LNCaP clone FGC (cell line): ENCODE measurements at places on chromosomes 1 and 21.

DNA sequence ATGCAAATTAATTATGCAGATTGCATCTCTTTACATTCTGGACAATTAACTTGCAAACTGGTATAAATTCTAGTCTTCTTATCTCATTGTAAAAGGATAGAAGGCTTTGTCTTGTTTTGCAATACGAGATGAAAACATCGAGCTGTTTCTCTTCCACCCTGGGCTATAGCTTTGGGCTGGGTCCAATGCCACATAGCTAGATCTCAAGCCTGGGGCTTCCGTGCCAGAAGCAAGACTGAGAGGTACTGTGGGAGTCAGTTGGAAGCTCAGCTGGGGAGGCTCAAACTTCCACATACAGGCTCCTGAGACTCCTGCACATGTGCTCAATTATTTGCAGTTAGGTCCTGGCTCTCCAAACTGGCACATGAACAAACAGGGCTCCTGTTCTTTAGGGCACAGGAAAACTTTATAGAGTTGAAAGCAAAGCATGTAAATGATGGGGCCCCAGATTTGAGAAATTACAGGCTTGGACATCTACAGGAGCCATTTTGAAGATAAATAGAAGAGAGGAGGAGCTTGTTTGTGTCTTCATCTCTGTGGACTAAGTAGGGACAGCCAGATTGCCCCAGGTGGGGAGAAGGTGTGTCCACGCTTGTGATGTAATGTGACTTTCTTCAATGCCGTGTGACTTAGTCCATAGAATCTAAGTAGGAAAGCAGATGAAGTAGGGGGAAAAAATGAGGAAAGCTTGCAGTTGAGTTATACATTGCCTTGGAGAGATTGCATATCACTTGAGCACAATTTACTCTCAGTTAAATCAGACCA is 65.9 kb upstream of the SIPA1L2 start:
- no peak for DNase-seq

GRCh38 chr1:167083066-167083665 is 7.0 kb downstream of the GPA33 start:
- DNase-seq: no peak

- peak; percentile 28 for DNase-seq
Observed at GRCh38 chr1:61450454-61450853, 274.5 kb downstream of the TM2D1 start.

DNA sequence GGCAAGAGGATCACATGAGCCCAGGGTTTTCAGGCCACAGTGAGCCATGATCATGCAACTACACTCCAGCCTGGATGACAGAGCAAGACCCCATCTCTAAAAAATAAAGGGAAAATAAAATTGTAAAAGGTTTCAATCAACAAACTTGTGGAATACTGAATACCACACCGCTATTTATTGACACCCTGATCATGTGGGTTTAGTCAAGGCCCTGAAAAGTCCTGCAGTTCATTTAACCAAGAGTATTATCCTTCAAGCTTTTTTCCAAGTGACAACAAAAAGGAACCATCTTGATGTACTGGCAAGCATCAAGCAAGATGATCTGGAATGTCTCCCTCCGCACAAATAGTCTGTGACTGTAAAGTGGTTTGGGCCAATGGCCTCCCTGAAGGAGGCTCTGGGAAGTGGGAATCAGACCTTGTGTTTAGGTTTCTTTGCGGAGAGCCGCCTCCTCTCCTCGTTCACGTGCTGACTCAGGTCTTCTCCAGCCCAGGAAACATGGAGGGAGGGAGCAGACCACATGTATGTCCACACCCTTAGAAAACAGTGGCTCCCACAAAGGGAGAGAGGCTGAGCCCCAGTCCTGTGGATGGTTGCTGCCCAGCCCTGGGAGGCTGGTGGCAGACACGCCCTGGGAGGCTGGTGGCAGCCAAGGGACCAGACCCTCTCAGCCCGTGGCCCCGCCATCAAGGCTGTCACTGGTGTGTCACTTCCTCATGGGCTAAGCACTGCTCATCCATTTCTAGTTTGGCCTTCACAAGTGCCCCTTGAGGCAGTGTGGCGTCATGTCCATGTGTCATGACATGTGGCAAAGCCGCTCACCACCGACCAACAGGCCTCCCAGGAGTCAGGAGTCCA is 56.7 kb downstream of the RIPK4 start:
- DNase-seq: no peak

GRCh38 chr1:49424782-49425181 is 599.0 kb downstream of the AGBL4 start:
- DNase-seq: no peak

DNA sequence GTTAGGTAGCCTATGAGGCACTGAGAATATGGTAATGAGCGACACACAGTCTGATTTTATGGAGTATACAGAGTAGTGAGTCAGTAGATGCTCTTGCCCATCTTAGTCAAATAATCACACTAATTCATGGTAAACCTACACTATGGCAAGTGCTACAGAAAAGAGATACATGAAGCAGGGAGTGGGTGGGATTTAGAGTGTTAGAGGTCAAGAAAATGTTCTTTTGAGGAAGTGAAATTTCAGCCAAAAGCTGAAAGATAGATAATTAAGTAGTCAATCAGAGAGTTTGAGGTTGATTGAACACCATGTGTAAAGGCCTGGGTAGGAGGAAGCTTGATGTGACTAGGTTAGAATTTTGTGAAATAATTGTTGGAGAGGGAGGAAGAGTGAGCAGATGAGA is 14.7 kb downstream of the MDM4 start:
- DNase-seq: no peak

DNA sequence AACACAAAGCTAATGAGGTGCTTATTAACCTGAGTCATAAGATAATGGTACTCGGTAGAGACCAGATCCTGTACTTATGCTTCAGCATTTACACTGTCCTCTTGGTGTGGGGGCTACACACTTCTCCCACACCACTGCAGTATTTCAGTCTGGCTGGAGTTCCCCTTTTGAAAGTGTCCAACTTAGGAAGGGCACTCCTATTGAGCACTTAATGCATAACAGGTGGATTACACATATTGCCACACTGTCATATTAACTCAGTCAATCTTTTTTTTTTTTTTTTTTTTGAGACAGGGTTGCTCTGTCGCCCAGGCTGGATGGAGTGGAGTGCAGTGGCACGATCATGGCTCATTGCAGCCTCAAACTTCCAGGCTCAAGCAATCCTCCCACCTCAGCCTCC is 1.5 kb downstream of the GPATCH4 start:
- DNase-seq: no peak

GRCh38 chr1:68141071-68142021 is 90.9 kb upstream of the DIRAS3 start:
- DNase-seq: no peak

DNA sequence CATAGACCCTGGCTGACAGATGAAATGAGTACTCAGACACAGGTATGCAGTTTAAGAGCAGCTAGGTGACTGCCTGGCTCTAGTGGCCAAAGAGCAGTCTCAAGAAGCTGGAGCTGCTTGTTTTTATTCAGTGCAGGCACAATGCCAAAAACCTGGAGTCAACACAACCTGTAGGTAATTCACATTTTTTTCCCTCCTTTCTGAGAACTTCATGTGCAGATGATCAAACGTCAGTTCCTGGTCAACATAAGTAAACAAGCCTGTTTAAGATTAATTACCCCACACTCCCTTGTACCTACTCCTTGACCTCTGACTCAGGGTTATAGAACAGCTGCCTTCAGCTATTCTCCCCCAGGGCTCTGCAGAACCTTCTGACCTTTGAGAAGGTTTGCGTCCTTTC is 17.3 kb upstream of the ACADM start:
- no peak for DNase-seq

DNA sequence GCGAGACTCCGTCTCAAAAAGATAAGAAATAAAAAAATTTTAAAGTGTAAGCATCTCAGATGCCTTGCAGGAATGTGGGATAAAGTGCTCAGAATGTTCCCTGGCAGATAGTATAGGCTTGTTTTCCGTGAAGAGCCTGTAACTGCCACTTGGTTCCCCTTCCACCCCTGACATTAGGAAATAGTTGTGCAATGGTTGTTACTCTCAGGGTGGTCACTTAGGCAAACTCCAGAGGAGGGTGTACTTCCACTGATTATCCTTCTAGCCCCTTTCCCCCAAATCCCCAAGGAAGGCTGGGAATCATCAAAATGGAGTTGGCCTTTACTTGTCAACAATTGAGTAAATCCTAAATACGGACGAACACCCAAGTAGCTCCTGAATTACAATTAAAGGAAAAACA is 10.4 kb downstream of the RPL11 start:
- no peak for DNase-seq

GRCh38 chr1:212607913-212608391 is 609 bp upstream of the ATF3 start:
- DNase-seq: no peak

DNA sequence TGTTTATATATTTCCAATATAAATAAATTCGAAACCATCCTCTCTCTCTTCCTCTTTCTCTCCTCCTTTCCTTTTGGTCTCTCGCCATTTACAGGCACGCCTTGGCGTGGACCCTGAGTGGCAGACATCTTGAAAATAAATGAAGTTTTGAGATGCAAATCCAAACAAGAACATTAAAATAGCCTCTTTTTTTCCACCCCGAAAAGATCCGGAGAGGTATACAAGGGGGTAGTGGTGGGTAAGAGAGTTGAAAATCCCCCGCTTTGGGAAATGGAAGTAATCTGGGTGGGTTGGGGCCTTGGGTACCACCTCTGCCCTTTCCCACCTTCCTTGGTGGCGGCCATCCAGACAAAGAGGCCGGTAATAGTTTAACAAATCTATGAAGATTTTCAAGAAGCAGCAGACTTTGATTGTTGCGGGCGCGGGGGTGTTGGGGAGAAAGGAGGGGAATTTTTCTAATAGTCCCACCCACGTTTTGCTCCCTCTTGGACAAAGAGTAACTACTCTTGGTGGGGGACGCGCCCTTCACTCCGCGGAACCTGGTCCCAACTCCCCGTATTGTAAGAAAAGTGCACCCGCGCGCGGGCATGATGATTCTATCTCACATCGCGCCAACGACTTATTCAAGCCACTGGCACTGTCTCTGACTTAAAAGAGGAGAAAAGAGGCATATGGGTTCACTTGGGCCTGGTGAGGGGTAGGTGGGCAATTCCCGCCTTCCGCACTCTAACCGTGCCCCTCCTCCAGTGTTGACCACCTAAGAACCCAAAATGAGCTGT is 4.0 kb upstream of the FOXD3 start:
- no peak for DNase-seq

- no peak for DNase-seq
Observed at GRCh38 chr1:34267326-34267725, 90.6 kb downstream of the C1orf94 start.

- DNase-seq: no peak
Observed at GRCh38 chr21:26655460-26655859, 82.4 kb upstream of the CYYR1 start.

DNA sequence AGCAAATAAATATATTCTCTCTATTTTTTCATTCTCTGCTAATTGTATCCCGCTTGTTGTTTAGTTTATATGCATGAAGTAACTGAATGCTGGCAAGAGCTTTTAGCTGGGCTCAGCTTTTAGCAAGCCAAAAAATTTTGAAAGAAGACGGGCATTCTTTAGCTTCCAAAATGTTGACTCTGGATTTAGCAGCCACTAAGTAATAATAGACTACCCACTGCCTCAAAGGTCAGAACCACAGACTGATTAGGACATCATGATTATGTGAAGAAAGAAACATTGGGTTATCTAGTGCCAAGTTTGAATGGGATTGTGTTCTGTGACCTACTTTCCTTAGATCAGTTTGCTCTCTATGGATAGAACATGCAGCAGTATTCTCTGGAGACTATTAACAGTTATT is 80.3 kb upstream of the DPH5 start:
- no peak for DNase-seq

- no peak for DNase-seq
Observed at GRCh38 chr1:94345148-94345721, 73.0 kb upstream of the ABCD3 start.

GRCh38 chr1:12617511-12617900 is 504 bp downstream of the DHRS3 start:
- no peak for DNase-seq

DNA sequence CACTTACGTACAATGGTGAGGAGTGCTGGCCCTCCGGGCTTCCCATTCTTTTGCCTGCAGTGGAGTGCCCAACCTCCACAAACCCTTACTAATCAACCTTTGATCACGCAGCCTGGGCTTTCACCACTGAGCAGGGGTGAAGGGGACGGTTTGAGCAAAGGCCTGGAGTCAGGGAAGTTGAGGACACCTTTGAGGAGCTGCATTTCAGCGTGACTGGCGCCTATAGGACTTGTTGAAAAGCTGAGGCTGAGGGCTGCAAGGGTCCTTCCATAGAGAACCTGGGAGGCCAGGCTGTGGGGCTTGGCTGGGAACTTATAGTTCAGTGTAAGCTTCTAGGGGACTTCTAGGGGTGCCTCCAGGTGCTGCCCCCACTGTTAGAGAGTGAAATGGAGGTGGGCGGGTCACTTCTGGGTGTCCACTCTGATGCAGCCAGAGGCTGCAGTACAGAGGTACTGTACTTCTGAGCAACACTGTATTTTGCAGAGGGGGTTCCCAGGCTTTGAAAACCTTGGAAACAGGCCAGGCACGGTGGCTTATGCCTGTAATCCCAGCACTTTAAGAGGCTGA is 9.8 kb downstream of the SYTL1 start:
- DNase-seq: no peak

DNA sequence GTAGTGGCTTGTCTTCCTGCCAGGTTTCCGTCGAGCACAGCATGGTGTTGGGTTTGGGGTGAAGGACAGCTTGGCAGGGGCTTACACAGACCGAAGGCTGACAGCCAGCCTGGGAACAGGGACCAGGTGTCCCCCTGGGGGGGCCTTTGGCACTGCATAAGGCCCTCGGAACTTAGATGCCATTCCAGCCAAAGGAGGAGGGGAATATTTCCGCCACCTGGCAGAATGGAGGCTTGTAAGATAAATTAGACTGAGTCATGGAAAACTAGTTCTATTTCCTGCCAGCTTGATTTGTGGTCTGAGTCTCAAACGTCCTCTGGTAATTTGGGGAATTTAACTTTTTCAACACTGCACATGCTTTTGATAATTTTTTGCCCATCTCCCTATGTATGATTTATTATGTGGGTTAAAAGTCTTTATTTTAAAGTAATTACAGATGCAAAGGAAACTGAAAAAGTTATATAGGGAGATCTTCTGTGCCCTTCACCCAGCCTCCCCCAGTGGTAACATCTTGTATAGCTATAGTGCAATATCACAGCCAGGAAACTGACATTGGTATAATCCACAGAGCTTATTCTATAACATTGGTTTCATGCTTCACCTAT is 11.5 kb upstream of the TMEM51 start:
- DNase-seq: no peak

DNA sequence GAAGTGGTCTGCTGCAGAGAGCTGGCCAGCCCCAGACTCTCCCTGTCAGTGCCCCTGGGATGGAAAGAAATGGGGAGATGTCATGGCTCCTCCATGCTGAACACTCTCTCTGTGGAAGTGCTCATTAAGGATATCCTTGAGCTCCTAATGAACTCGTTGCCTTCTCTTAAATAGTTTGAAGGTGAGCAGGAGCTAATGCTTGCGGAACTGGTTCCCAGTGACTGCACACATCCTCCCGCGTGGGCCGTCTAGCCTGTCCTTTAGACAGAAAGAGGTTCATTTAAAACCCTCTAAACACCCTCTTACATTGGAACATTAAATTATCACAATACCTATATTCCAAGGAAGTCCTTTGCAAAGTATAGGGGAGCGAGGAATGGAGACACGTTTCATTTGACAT is 5.9 kb upstream of the WDR64 start:
- no peak for DNase-seq

- no peak for DNase-seq
Observed at GRCh38 chr21:31396399-31396798, 52.3 kb upstream of the TIAM1 start.
